ENCODE measurements at places on chromosomes 16 and 17.

- no peak for DNase-seq
These were observed 57.2 kb upstream of the MGAT5B start for GRCh38 chr17:76810956-76811355.

DNA sequence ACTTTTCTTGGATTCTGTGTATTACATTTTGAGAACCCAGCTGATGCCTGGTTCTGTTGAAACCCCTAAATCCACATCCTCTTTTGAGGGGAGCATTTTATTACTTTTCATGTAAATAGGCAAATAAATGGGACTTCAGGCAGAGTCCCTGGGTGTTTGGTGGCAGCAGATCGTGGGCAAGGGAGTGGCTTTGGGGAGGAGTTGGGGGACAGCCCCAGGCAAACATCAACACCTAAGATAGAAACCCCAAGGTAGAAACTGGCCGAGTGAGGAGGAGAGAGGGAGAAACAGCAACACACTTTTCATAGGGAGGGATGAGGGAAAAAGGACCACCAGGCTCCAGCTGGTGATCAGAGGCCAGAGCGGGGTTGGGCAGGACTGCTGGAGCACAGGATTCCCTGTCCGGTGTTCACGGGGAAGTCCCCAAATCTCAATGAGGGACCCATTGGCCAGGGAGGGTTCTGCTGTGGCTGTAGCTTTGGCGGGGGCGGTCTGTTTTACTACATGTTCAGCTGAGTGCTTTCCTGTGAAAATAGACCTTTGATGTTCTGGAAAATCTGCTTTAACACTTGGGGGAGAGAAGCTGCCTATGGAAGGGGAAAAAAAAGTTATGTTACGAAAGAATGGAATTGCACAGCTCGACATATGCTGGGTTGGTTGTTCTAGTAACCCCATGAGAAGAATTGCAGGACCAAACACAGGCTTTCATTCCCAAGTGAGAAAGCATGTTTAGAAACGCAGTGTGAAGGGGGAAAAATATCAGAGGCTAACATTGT is 46.6 kb downstream of the MSI2 start:
- DNase-seq = no peak

DNA sequence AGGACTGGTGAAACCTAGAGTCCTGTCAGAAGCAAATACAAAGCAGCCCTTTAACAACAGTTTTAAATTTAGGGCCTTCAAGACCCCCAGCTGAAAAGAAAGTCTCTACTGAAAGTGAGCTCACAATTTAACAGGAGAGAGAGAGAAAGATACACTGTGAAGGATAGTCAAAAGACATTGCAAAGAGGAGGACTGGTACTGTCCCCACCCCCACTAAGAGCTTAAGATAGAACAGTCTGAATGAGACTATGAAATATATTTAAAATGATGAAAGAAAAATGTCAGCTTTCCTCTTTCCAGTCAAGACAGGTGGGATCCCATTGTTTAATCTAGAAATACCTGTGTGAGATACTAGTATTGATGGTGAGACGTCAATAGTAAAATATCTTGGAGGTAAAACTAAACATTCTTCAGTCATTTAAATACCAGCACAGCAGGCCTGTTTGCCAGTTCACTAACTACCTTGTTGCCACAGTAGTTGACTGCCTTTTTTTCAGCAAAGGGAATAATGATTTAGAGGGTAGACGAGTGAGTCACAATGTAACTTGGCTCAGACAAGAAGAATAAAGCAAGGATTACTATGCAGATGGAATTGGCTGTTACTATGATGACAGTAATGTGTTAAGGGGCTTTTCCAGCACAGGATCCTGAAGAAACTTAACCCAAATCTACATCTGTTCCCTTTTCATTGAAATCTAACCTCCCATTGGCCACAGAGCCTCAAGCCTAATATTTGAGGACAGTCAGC is 47.2 kb upstream of the RASL10B start:
- no peak for DNase-seq

DNA sequence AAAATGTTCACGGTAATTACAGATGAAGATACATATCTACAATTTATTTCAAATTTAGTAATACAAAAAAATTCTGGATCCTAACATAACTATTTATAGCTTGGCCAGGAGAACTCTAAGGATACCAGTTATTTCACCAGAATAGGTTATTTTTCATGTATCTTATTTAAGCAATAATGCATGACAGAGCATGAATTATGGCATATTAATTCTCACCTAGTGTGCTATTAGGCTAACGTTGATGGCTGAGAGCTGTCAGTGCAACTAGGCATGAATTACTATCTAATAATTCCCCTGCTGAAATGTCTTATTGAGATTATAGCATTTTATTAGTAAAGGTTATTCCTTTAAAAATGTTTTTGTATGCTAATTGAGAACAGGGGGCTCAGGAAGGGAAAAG is 44.5 kb downstream of the SALL1 start:
- no peak for DNase-seq

GRCh38 chr17:18070861-18071340 is 16.8 kb upstream of the DRG2 start:
- DNase-seq = no peak

- DNase-seq = no peak
These were observed 133.7 kb upstream of the TNRC6C start for GRCh38 chr17:77824780-77825280.

DNA sequence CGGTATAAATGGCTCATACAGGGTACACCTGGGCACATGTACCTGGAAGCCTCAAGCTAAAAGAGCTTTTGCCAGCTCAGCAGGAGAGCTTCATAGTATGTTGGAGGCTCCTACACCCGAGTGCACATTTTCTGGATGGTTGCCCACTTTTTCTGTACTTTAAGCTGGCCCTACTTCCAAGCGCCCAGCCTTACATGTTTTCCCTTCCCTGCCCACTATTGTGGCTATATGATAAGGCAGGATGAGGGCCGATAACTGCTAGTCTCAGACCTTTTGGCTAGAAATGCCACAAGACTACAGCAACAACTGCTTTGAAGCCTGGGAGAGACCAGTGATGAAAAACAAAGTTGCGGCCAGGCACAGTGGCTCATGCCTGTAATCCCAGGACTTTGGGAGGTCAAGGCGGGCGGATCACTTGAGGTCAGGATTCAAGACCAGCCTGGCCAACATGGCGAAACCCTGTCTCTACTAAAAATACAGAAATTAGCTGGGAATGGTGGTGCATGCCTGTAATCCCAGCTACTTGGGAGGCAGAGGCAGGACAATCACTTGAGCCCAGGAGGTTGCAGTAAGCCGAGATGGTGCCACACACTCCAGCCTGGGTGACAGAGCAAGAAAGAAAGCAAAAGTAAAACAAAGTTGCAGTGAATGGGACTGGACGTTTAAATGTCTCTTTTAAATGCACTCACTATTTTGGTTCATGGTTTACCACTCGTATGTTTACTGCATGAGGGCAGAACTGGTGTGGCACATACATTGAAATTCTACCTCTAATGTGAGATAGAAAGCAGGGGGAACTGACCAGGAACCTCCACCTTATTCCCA is 14.2 kb upstream of the MARCHF10 start:
- no peak for DNase-seq

GRCh38 chr17:57874434-57875289 is 24.8 kb upstream of the MRPS23 start:
- no peak for DNase-seq

GRCh38 chr16:84434800-84435199 is 66.5 kb downstream of the ATP2C2 start:
- DNase-seq = no peak

DNA sequence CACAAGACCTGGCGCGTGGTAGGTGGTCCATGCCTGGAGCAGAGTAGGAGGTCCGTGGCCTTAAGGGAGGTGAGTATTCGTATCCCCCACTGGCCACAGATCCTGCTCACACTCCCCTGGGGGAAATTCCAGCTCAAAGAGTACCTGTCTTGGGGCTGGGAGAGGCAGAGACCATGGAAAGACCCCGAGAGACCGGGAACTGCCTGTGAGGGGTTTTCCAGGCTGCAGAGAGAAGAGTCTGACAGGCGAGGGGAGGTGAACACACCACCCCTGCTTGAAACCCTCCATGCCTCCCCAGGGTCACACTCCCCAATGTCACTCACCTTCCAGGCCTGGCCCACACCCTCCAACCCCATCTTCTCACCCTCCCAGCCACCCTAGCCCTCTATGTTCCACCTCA is 12.6 kb upstream of the SNN start:
- DNase-seq = no peak

- DNase-seq = no peak
These were observed 454.9 kb downstream of the SOX9 start for GRCh38 chr17:72575542-72576233.

GRCh38 chr16:75288181-75288580 is 36.8 kb upstream of the BCAR1 start:
- DNase-seq = no peak
